ENCODE measurements at places on chromosomes 13 and 19. TPM values are rescaled to one million over a fixed set of nuclear protein-coding genes. Genes with fewer than 3 reads are reported as not detected.

DNA sequence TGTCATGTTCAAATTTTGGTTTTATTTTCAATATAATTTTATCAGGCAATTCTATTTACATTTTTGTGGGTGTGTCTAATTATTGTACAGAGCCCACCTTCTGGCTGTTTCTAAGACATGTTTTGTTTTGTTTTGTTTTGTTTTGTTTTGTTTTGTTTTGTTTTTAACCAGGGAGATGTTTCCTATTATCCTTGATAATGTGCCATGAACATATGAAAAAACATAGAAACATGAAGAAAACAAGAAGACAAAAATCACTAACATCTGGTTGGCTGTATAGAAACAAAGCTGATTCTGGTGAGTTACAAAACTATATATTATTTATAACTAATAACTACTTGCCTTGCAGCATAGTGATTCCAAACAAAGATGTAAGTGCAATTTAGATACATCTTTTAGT is 128.1 kb upstream of the TRPC4 start:
- H3K36me3 ChIP-seq = no peaks in the 10 kb centered on the region
- no peaks in the 10 kb centered on the region for H3K27me3 ChIP-seq
- no peaks in the 10 kb centered on the region for H3K4me1 ChIP-seq
- no peak overlapping the region for H3K27ac ChIP-seq
- H3K4me3 ChIP-seq = no peak overlapping the region

DNA sequence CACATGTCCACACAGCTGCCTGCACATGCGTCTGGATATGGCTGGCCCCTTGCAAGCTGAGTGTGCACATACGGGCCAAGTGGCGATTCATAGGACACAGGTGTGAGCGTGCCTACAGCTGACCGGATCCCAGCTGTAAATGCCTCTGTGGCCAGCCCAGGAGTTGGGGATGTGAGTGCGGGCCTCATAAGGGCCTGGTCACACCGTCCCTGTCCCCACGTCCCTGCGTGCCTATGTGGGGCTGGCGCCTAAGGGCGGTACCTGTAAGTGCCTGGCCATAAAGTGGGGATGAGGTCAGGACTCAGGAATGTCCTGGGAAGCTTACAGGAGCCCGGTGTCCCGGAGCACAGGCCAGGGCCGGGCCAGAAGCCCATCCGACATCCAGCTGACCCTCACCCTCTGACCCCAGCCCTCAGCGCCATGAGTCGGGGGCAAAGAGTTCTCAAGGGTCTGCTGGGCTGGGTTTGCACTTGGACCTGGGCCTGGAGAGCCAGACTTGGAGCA is 1.3 kb upstream of the ARHGAP45 start:
- H3K36me3 ChIP-seq = no peaks in the 10 kb centered on the region
- H3K27ac ChIP-seq = no peak overlapping the region
- peaks cover 12% of the 10 kb centered on the region for H3K4me1 ChIP-seq
- no peak for DNase-seq
- no peak overlapping the region for H3K4me3 ChIP-seq
- peaks cover 18% of the 10 kb centered on the region for H3K27me3 ChIP-seq

DNA sequence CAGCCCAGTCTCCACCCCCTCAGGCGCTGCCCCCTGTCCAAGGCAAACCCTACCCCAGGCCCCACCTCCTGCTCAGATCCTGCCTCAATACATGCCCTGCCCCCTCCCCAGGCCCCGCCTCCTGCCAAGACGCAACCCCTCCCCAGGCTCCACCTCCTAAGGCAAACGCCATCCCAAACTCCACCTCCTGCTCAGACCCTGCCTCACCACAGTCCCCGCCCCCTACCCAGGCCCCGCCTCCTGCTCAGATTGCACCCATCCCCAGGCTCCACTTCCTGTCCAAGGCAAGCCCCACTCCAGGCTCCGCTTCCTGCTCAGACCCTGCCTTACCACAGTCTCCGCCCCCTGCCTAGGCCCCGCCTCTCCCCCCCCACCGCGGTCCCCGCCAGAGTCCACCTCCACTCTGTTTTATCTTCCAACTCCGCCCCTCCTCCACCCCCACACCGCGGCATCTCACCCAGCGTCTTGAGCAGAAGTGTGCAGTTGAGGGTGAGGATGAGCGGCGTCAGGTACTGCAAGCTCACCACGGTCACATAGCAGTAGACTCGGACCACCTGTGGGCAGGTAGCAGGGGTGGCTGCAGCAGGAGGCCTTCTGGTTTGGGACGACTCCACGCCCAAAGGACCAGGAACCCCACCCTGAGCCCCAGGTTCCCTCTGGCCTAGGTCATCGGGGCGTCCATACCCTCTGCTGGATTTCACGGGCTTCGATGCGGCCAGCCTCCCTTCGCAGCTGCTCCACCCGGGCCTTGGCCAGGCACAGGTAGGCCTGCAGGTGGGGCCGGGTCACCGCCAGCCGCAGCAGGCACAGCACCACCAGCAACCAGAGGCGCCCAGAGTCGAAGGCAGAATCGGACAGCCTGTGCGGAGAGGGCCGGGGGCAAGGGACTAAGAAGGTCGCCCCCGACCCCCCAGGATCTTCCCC is 17.7 kb downstream of the TMEM161A start:
- no peaks in the 10 kb centered on the region for H3K27me3 ChIP-seq
- no peaks in the 10 kb centered on the region for H3K4me1 ChIP-seq
- DNase-seq = peak; percentile 64
- H3K36me3 ChIP-seq = peaks cover 8% of the 10 kb centered on the region
- no peak overlapping the region for H3K27ac ChIP-seq

GRCh38 chr13:112961457-112962369 is 7.3 kb upstream of the MCF2L start:
- H3K27me3 ChIP-seq = no peaks in the 10 kb centered on the region
- no peak overlapping the region for H3K4me3 ChIP-seq
- no peaks in the 10 kb centered on the region for H3K36me3 ChIP-seq
- peaks cover 29% of the 10 kb centered on the region for H3K4me1 ChIP-seq

GRCh38 chr19:46670813-46671212 is 9.8 kb upstream of the DACT3 start:
- H3K4me1 ChIP-seq = no peaks in the 10 kb centered on the region
- no peak for DNase-seq
- no peak overlapping the region for H3K4me3 ChIP-seq
- no peaks in the 10 kb centered on the region for H3K36me3 ChIP-seq
- no peaks in the 10 kb centered on the region for H3K27me3 ChIP-seq
- H3K27ac ChIP-seq = no peak overlapping the region

DNA sequence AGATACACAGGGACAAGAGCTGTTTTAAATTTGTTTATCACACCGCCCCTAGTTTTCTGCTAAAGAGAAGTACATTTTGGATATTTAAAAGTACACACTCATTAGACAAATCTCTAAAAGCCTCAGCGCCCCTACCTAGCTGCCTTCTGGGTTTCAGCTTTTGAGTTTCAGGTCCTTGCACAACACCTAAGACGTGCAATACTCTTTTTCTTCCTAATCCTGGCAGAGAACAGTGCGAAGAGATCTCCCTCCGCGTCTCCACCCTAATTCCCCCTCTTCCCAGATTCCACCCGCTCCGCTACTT is 421 bp upstream of the KLF5 start:
- peaks cover 5% of the 10 kb centered on the region for H3K4me1 ChIP-seq
- no peaks in the 10 kb centered on the region for H3K27me3 ChIP-seq
- peaks cover 2% of the 10 kb centered on the region for H3K36me3 ChIP-seq

DNA sequence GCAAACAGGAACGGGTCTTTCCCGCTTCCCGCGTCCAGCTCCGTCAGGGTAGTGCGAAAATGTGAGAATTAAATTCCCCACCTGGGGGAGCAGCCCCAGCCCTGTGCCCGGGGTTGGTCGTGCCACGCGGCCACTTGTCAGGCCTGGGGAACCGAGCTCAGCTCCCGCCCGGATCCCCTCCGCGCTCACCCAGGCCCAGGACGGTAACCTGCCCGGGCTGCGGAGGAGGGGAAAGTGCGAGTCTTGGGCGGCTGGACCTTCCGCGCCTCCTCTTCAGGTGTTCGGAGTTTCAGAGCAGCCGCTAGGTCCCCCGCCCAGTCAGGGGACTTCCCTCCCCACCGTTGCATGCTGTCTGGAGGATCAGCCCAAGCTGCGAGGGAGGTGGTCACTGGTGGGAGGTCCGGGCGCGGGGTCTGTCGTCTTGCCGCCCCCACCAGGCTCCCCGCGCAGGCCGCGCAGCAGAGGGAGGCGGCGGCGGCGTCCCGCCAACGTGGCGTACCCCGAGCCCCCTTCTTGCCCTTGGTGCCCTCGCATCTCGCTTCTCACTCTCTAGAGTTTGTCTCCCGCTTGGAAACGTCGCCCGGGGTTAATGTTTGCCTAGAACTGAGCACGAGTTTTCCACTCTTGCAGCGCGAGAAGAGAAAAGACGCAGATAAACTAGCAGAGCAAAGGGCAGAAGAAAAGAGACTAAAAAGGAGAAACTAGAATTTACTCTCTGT is 8.1 kb downstream of the URAD start:
- H3K27me3 ChIP-seq = peaks cover 4% of the 10 kb centered on the region
- H3K36me3 ChIP-seq = no peaks in the 10 kb centered on the region
- no peak overlapping the region for H3K4me3 ChIP-seq
- H3K27ac ChIP-seq = no peak overlapping the region

DNA sequence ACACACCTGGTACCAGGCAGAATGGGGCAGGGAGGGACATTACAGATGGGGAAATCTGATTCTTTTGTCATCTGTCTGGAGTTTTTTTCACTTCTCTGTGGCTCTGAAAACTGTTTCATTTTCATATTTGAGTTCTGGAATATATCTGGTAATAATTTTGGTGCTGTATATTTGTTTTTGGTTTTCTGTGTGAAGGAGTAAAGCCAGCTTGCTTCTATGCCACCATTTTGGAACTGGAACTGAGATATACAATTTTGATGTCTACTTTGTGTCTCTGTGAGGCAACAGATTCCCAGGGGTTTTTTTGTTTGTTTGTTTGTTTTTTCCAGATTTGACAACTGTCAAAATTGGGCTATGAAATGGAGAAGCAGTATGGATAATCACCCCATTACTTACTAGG is 16.1 kb downstream of the CEACAM4 start:
- no peak overlapping the region for H3K27ac ChIP-seq
- no peak overlapping the region for H3K4me3 ChIP-seq
- no peak for DNase-seq
- H3K4me1 ChIP-seq = no peaks in the 10 kb centered on the region
- no peaks in the 10 kb centered on the region for H3K36me3 ChIP-seq

GRCh38 chr19:42498169-42498757 is 30.0 kb downstream of the CEACAM1 start:
- H3K27ac ChIP-seq = no peak overlapping the region
- no peaks in the 10 kb centered on the region for H3K36me3 ChIP-seq
- no peak overlapping the region for H3K4me3 ChIP-seq
- no peaks in the 10 kb centered on the region for H3K4me1 ChIP-seq
- peaks cover 3% of the 10 kb centered on the region for H3K27me3 ChIP-seq

DNA sequence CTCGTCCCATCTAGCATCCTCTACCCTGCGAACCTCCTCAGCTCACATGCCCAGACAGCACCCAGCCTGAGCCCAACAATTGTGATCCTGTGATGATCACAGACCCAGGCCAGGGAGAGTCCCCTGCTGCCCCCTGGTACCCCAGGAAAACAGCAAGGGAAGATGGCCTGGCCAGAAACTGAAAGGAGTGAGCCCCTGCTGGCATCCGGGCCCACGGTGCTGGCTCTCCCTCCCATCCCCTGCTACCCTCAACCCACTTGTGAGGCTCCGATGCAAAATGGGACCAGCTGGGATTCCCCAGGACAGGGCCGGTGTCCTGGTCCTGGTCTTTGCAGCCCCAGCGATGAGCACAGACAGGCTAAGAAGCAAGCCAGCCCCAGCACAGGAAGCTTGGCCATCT is 14.1 kb downstream of the RANBP3 start:
- no peak overlapping the region for H3K4me3 ChIP-seq
- no peaks in the 10 kb centered on the region for H3K27me3 ChIP-seq
- H3K36me3 ChIP-seq = peaks cover 16% of the 10 kb centered on the region
- no peak overlapping the region for H3K27ac ChIP-seq

- DNase-seq = no peak
- H3K4me1 ChIP-seq = no peaks in the 10 kb centered on the region
- H3K27ac ChIP-seq = no peak overlapping the region
- no peaks in the 10 kb centered on the region for H3K36me3 ChIP-seq
These were observed 54.7 kb upstream of the F7 start for GRCh38 chr13:113050734-113051431.

- no peak overlapping the region for H3K4me3 ChIP-seq
- H3K27me3 ChIP-seq = no peaks in the 10 kb centered on the region
- H3K36me3 ChIP-seq = no peaks in the 10 kb centered on the region
These were observed 738.2 kb downstream of the GPC5 start for GRCh38 chr13:92136449-92137155.

GRCh38 chr19:46406976-46407375 is 6.4 kb downstream of the CCDC8 start:
- peaks cover 9% of the 10 kb centered on the region for H3K36me3 ChIP-seq
- no peaks in the 10 kb centered on the region for H3K27me3 ChIP-seq
- no peak overlapping the region for H3K27ac ChIP-seq
- DNase-seq = no peak

DNA sequence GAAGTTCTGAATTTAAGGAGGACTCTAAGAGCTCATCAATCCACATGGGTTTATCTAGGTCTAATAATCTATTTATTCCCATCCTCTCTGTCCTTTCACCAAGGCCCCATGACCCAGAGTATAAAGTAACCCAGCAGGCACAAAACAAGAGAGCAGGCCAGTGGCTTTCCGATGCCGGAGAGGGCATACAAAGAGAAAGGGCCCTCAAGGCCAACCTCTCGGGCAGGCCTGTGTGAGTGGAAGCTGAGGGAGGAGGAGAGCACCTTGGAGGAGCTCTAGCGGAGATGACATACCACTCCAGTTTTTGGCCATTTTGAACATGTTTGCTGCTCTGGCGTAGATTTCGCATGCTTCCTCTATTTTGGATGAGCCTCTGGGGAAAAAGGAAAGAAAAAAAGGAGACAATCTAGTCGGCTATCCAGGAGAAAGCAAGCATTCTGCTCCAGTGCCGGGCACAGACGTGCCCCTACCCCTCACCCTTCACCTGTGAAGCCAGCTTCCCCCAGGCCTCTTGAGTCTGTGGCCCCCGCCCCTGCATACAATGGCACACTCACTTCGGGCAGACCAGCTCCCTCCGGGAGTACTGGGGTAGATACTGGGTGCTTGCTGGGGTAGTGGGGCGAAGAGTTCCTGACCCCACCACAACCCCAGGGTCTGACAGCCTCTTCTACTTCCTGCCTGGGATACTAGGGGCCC is 11.6 kb downstream of the NAPA start:
- peaks cover 25% of the 10 kb centered on the region for H3K36me3 ChIP-seq
- H3K4me3 ChIP-seq = no peak overlapping the region
- no peak overlapping the region for H3K27ac ChIP-seq
- H3K27me3 ChIP-seq = no peaks in the 10 kb centered on the region
- no peak for DNase-seq

The ZNF541 gene
- not detected for total RNA-seq

The ZMYM5 gene
- total RNA-seq = 18.7 TPM

The PSG3 gene
- total RNA-seq = not detected

The CPB2 gene
- not detected for total RNA-seq

The KLF2 gene
- total RNA-seq = 4.1 TPM

The KLHL1 gene
- not detected for total RNA-seq

The PRSS57 gene
- not detected for total RNA-seq

The GRK1 gene
- not detected for total RNA-seq

The CGB5 gene
- total RNA-seq = not detected

The PAK4 gene
- 9.1 TPM for total RNA-seq

The SLAIN1 gene
- total RNA-seq = 4.7 TPM

The CYP2A6 gene
- total RNA-seq = not detected

The ZNF681 gene
- total RNA-seq = 7.4 TPM

All from SJCRH30 (cell line).